Activated T-cell treated with anti-CD3 and anti-CD28 coated beads for 4 hours (primary cell): ENCODE measurements at places on chromosomes 13 and 19.

DNA sequence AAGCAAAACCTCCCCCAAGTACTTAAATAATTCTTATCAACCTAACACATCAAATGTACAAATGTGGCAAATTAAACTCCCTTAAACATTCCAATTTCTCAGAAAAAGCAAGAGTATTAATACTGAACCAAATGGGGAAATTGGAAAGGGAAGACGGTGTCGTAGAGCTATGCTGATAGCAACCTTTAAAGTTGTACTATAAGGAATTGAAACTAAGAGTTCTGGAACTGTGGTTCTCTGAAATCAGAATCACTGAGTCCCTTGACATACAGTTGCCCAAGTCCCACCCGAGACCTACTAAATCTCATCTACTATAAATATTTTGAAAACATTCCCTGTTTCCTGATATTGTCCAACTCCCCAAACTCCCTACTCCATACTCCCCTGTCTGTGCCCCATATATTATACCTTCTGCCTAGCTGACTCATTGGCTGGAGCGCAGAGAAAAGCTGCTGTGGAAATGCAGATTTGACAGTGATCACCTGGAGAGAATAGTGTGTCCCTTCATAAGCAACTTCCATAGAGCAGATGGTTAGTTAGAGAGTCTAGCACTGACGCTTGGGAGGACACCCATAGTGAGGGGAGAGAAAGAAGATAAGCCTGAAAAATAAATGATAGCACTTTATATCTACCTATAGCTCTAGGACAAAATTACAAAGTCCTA is 51.4 kb upstream of the ITM2B start:
- DNase-seq = no peak

GRCh38 chr19:41325947-41326706 is 16.2 kb downstream of the CCDC97 start:
- no peak for DNase-seq

DNA sequence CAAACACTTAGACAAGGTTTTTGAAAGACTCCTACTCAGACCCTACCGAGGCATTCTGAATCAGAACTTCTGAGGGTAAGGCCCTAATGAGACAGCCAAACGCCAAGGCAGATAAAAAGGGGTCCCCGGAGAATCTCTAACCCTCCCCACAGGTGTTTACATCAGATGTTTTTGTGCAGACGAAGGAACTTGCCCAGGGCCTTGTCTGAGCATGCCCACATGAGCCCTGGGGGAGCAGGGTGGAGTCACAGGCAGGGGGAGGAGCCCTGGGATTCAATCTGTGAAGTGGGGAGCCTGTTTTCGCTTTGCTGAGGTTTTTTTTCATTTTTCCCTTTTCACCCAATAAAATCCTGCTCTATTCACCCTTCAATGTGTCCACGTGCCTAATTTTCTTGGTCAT is 61.6 kb upstream of the MED4 start:
- DNase-seq = peak; percentile 68

DNA sequence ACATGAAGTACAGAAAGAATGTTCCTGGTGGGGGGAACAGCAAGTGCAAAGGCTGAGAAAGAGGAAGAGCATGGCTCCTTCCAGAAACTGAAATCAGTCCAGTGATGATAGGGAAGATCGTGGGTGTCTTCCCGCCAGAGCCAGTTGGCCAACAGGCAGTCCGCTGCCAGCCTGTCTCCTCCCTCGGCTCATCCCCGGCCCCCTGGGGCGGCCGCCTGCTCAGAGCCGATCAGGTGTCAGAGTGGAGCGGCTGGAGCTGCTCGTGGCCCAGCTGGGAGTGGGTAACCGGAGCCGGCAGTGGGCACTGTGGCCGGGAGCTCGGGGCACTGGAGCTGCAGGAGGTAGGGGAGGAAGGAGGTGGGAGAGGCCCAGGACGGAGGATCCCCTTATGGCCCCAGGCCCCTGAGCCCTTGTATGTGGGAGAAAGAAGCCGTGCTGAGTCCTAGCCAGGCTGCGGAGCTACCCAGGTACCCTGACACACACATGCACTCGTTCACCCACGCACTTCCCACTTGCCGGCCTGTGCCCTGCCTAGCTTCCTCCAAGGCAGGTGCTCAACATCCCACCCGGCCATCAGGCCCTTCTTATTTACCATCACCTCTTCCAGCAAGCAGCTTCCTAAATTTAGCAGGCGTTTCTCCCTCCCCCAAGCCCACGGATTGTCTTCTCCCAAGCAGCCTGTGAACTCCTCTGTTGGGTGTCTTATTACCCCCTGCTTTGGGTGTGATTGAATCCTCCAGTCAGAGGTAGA is 1.7 kb downstream of the ANKRD24 start:
- DNase-seq = no peak

DNA sequence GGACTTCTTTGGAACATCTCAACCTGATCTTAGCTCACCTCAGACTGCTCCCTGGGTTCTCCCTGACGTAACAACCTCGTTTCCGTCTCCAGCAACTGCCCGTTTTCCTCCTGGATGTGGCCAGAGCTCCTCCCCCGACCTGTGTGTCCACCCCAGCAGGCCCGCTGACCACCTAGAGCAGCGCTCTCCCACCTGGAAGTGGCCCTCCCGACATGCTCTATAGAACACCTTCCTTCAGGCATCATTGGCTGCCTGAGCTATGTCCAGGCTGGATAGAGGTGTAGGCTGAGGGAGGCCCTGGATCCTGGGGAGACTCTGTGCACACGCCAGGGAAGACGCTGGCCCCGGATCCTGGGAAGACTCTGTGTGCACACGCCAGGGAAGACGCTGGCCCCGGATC is 81.3 kb downstream of the TEX29 start:
- DNase-seq = no peak

GRCh38 chr13:90943946-90944345 is 403.5 kb upstream of the MIR17HG start:
- no peak for DNase-seq

DNA sequence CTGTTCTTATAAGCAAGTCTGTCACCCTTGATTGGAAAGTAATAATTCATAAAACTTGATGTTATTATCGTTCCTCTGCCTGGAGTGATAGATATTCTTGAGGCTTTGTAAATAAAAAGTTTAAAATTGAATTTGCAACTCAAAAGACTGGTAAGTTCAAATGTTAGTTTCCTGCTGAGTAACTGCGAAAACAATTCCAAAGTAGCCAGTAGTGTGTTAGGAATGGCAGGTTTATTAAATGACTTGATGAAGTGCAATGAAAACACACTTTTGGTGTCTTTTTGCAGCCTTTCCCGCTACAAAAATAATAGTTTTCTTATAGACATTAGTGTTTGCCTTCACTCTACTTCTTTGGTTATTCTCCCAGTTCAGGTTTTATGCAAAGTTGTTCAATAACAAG is 299.3 kb downstream of the DLEU7 start:
- DNase-seq = no peak

DNA sequence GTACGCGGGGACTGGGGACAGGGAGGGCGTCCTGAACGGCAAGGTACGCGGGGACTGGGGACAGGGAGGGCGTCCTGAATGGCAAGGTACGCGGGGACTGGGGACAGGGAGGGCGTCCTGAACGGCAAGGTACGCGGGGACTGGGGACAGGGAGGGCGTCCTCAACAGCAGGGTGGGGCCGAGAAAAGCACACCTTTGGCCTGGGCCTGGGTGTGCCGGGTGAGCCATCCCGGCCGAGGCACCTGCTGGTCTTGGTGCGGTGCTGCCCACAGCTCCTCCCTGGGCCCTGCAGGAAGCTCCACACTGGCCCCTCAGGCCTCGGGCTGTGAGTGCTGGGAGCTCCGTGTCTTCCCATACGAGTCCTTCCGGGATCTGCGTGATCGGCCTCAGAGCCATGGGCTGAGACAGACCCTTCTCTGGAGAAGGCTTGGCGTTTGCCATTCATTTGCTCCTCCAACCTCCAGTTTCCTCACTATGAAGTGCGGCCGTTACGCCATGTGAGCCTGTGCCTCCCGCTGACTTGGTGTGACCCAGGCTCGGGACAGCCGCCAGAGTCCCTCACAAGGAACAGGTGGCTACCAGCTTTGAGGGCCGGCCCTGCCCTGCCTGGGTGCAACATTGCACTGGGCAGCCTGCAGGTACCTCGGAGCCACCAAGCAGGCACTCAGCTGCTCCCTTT is 7.8 kb upstream of the ZNF554 start:
- no peak for DNase-seq

DNA sequence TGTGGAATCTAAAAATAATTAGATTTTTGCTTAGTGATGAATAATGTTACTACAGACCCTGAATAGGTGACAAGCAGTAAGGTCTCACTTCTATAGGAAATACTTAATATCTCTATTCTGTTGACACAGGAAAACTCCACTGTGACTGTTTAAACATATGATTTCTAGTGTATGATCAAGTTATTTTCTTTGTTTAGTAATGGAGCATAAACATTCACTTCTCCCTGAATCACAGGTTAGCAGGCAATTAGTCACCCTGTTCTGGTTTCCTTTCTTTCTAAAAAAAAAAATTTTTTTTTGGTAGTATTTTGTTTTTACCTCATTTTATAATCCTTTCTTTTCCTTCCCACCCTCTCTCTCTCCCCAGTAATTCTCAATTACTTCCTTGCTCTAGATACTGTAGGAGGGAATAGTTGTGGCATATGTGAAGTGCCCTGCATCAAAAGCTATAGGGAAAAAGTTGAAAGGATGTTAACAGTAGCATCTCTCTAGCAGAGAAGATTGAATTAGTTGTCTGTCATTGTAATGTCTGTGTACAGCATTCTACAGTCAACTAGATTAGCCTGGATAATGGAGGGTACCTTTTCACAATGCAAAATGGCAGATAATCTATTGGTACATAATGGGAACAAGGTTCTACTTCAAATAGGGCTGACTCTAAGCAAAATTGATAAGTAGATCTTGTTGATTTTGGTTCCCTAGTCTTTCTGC is 3.5 kb downstream of the HS6ST3 start:
- DNase-seq = no peak
